ENCODE measurements at places on chromosomes 16 and 17.
A peak's percentile ranks its signal among the peaks of the same experiment; 100 is the strongest.

- no peak for DNase-seq
Observed at GRCh38 chr17:38600906-38601305, 4.8 kb downstream of the SRCIN1 start.

DNA sequence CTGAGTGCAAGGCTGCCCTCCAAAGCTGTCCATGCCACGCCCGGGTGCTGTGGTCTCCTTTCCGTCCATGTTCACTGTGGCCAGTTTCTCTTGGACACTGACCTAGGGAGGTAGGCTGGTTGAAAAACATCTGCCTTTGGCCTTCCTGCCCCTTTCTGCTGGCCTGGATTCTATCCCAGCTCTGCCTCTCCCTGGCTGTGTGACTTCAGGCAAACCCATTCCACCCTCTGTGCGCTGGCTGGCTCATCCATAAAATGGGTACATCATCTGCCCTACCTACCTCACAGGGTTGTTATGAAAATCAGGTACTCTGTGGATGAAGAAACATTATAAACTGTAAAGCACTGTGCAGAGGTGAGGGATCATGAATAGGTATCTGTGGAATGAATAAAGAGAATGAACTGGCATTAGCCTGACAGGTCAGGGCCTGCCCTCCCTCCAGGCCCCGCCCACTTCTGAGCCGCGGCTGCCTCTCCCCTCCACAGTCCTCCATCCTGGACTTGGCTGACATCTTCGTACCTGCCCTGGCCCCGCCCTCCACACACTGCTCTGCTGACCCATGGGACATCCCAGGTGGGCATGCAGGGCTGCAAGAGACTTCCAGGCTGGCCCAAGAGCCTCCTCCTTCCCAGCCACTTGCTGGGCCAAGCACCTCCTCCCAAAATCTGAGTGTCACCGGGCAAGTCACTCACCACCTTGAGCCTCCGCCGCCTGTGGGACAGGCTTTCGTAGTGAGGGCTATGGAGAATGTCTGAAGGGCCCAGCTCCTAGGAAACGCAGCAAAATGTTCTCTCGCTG lies 7.0 kb upstream of the SPATA20 start:
- no peak for DNase-seq

DNA sequence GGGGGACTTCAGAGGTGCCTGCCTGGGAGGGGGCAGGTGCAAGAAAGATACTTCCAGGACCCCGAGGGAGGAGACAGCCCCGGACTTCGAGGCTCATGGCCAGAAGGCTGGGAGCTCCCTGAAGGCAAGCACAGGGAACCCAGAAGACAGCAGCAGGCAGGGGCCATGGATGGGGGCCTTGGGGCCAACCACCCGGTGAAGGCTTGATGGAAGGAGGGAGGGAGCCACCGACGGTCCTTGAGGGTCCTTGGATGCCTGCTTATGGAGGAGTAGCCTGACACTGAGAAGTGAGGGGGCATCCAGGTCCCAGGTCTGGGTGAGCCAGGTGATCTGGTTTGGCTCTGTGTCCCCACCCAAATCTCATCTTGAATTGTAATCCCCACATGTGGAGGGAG lies 89.7 kb downstream of the SEC14L1 start:
- DNase-seq = no peak

GRCh38 chr17:31674717-31675349 lies 184.2 kb downstream of the COPRS start:
- no peak for DNase-seq

DNA sequence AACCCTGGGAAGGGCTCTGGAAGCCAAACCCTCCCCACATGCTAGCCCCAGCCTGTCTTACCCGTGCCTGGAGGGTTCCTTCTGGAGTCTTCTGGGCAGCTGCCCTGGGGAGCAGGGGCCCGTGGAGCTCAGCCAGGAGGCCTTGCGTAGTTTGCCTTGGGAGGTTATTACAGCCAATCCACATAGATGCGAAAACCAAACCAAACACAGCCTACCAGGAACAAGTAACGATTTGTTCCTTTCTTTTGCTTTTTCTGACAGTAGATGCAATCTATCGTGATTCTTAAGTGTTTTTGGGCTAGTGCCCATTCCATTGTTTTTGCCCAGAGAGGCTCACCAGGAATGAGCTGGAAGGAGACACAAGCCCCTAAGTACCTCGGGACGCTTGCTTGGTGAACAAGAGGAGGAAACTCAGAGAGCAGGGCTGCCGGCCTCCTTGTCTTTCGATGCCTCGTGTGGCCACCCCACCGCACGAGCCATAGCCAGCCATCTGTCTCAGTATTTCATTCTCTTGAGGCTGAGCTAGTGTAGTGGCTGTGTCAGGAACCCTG lies 102.7 kb upstream of the NOL11 start:
- DNase-seq = no peak

- DNase-seq = peak; percentile 74
Observed at GRCh38 chr16:19375561-19376158, 42.0 kb upstream of the TMC5 start.

DNA sequence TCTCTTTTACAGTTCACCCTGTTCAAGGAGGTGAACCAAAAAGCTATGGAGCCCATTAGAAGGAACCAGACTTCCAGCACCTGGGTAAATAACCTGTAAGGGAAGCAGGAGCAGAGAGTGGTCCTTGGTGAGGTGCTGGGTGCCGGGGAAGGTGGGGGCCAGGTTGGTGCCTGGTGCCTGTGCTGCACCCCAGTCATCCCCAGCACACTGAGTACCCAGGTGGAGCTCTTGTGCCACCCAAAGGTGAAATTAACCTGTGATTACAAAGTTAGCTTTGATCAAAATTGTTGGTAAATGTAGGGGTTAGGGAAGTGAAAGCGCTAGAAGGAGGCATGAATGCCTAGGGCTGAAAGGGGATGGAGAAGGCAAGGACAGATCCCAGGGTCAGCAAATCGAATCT lies 58.6 kb downstream of the CDRT4 start:
- no peak for DNase-seq

DNA sequence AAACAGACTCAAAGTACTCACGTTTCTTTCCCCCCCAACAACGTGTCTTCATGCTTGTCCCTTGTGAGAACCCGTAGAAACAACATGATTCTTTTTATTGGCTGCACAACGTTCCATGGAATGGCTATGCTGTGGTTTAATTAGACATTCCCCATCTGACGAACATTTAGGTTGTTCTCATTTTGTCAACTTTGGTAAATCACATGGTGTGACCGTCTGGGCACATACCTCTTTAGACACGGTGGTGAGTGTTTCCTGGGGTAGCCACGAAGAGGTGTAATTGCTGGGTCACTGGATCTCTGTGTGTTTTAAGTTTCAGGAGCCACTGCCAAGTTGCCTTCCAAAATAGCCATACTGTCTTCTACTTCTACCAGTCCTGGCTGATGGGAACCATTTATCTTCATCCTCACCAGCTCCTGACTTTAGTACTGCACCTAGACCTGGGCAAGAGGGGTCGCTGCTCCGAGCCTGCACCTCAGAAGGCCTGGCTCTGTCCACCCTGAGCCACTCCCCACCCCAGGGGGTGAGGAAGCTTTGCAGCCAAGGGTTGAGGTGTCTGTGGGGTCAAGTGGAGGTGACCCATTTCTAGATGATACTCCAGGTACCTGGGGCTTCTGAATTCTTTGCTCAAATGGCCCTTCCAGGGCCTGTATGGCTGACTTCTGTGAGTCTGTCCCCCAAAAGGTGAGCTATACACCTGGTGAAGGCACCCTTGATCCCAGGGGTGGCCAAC lies 84.7 kb downstream of the IRX5 start:
- no peak for DNase-seq

Measured in HTR-8/SVneo (cell line).